ENCODE measurements at places on chromosomes 2 and 18. TPM values are rescaled to one million over a fixed set of nuclear protein-coding genes. Genes with fewer than 3 reads are reported as not detected.
A peak's percentile ranks its signal among the peaks of the same experiment; 100 is the strongest.

Gene GPR17
- not detected for total RNA-seq

Gene STEAP3
- 27.4 TPM for total RNA-seq

DNA sequence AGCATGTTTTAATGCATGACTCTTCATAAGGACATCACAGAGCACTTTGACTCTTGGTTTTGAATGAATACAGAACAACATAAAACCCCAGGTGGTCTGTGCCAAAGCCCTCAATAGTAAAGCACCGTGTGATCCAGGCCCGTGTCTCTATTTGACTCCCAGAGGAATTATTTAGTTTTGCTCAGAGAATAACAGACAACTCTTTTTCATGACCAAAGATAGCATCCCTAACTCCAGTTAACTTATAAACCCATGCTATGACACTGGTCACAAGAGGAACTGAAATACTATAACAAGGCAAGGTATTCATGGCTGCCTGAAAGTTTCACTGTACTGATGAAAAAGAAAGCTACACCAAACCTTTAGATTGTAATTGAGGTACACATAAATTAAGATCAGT lies 128.4 kb downstream of the IKZF2 start:
- no peak for DNase-seq

Gene LYPD1
- total RNA-seq: 5.9 TPM

DNA sequence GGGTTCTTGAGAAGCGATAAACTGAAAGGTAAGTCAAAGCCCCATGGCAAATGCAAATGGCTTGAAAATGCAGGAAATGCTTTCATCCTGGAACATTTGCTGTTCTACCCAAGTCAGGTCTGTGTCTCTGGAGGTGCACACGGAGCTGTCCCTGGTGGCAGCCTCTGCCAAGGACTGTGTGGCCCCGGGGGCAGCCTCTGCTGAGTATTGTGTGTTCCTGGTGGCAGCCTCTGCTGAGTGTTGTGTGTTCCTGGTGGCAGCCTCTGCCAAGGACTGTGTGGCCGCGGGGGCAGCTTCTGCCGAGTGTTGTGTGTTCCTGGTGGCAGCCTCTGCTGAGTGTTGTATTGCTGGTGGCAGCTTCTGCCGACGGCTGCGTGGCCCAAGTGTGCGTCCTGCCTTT lies 135.6 kb upstream of the ALKAL2 start:
- DNase-seq: no peak

- no peak for DNase-seq
These were observed 34.2 kb upstream of the TTR start for GRCh38 chr18:31557446-31557845.

Gene LYPD6B
- 2.9 TPM for total RNA-seq

Gene FSHR
- total RNA-seq: 0.29 TPM

Gene KATNAL2
- 5.0 TPM for total RNA-seq

Gene ADCYAP1
- total RNA-seq: not detected

- no peak for DNase-seq
These were observed 108.4 kb downstream of the IRS1 start for GRCh38 chr2:226691255-226691654.

DNA sequence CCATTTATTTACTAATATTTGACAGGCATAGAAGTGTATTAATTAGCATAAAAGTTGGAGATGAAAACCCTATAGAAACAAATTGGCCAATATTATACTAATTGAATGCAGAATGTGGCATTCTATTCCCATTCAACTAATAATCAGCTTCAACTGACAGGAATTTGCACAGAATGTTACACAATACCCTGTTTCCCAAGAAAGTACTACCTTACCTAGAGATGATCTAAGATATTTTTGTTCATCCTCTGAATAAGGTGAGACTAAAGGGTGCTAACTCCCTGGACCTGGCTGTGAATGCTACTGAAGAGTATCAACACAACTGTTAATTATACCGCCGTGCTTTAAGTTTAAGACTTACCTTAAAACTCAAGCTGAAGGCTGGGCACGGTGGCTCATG lies 28.9 kb downstream of the CEP68 start:
- DNase-seq: no peak

GRCh38 chr18:64183665-64184064 lies 34.8 kb upstream of the LINC00305 start:
- no peak for DNase-seq

- DNase-seq: no peak
These were observed 258.0 kb upstream of the SIX2 start for GRCh38 chr2:45267062-45267792.

DNA sequence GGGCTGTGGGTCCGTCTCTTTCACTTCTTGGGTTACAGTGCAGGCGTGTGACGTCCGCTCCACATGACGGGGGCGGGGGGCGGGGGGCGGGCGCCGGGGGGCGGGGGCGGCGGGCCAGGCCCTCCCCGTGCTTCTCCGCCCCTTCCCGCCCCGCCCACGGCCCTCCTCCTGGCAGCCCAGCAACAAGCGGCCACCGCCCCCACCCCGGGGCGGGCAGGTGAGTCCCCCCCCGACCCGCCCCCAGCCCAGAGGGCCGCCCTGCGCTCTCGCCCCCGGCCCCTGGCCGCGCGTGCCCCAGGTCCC lies 3.6 kb downstream of the ZNF516 start:
- peak; percentile 97 for DNase-seq

- DNase-seq: no peak
These were observed 331.9 kb downstream of the PDE11A start for GRCh38 chr2:177740700-177741099.

- peak; percentile 68 for DNase-seq
These were observed 11.1 kb downstream of the HDAC4 start for GRCh38 chr2:239389414-239390329.

- DNase-seq: no peak
These were observed 132.6 kb downstream of the SEPTIN10 start for GRCh38 chr2:109481196-109481555.

- no peak for DNase-seq
These were observed 264.1 kb downstream of the TRIB2 start for GRCh38 chr2:12980817-12981216.

DNA sequence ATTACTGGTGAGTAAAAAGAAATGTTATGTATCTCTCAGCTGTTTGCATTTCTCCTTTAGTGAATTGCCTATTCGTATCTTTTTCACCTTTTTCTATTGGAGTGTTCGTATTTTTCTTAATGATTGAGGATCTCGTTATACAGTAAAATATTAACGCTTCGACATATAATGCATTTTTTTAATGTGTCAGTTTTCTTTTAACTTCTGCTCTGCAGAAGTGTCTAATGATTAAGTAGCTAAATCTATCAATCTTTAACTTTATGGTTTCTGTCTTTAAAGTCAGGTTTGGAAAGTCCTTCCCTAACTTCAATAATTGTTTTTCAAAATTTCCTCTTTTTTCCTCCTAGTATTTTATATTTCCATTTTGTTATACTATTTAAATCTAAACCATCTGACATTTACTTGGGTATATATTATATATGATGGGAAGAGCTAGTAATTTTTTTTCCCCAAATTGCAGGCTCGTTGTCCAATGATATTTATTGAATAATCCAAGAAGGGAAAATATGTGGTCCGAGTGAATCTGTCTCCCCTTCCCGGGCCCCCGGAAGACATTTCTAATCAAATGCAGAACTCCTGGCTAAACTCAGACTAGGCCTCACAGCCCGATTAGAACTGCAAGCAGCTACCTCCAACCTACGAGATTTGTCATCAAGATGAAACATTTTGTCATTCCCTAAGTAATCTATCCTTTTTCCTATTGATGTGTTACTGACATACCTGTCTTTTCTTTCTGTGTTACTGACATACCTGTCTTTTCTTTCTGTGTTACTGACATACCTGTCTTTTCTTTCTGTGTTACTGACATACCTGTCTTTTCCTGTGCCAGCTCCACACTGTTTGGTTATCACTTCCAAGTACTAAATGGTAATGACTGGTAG lies 17.2 kb downstream of the PCBP1 start:
- DNase-seq: peak; percentile 63

Gene RAMP1
- total RNA-seq: 4.4 TPM

DNA sequence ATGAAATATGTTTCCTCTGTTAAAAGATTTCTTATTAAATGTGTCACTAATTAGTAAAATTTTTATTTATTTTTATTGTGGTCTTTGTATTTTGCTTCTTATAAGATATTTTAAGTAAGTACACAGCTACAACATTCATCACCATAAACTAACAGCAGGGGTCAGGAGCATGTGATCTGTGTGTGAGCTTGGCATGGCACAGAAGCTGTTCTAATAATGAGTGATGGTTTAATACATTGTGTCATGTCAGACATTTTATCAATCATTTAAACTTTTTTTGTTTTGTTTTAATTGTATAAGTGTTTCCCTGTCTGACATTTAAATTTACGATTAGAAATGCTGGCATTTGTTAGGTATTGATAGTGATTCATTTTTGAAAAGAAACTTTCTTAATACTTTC lies 585.4 kb downstream of the DSC3 start:
- DNase-seq: no peak

DNA sequence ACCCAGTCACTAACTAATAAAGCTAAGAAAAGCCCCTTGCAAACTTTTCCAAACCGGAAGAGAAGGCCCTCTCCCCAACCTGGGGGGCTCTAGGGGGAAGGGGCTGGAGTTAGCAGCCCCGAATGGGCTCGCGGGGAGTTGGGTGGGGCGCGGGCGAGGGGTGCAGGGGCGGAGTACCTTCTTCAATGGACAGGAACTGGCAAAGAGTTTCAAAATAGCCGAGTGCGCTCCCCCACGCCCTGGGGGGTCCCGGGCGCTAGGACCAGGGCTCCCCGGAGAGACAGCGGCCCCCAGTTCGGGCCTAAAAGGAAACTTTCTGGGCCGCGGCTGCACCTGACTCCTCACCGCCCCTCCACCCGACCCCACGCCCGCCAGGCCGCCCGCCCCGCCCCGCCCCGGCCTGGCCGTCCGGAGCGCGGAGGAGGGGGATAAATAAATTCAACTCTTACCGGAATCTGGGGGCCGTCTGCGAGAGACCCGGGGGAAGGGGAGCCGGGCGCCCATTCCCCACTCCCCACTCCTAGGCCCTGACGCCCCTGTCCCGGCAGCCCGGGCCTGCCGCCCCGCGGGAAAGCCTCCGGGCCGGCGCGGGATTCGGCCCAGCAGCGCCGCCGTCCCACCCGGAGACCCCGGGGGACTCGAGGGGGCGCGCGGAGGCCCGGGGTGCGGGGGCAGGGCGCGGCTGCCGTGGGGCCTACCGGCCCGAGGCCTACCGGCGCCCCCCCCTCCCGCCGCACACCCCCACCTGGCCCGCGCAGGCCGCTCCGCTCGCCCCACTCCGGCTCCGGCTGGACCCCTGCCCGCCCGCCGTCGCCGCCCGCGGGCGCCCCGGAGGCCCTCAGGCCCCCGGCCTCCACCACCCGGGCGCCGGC lies 868 bp downstream of the INO80D start:
- DNase-seq: peak; percentile 85

- no peak for DNase-seq
These were observed 248.8 kb downstream of the NRXN1 start for GRCh38 chr2:50783111-50783510.

DNA sequence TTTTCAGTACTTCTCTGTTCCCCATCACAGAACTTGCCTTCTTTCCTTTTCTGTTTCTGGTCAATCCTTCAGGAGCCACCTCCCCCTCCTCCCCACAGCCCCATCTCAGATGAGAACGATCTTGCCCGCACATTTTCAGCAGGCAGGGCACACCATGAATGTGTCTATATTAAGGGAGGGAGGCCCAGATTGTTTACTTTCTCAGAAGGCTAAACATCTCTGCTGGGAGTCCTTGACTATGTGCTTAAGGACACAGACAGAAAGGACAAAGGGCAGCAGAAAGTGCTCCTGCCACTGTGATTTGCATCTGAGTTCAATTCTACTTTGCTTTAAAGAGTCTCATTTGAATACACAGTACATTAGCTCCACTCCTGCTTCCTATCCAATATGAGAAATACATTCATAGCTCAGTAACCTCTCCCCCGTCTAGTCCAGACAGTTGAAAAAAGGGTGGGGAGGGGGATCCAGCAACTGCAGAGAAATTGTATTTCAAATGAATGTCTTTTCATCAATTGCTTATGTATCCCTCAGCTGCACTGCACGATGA lies 175.0 kb upstream of the PARD3B start:
- no peak for DNase-seq

- DNase-seq: no peak
These were observed 38.1 kb downstream of the AGFG1 start for GRCh38 chr2:227509824-227510619.

DNA sequence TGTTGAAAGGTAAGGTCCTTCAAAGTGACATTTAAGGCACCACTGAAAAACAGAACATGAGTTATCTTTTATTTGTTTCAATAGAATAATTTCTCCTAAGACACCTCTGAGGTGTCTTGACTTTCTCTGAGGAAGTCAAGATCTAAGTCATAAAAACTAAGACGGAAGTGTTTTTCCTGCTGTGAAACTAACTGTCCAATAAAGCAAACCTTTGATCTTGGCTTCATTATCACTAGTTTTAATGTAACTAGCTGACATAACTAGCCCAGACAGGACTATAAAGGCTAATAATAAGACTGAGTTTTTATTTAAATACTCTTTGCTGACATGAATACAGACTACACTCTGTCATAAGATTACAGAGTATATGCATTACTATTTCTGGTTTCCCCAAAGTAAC lies 36.6 kb downstream of the INO80D start:
- no peak for DNase-seq

DNA sequence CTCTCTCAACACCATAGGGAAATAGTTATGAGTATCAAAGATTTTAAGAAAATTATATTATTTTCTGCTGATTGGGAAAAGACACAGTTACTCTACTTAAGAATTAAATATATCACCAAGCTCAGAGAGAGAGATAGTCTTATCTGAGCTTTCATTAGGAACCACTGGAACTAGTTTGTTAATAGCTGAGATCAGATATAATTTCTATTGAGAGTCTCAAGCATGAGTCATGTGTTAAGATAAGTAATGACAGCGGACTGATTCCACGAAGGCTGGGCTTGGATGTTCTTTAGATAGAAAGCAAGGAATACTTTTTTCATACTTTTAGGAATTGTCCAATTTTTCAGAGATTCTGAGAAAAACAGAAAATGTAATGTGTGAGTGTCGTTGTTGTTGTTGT lies 44.4 kb upstream of the RBM44 start:
- DNase-seq: no peak

DNA sequence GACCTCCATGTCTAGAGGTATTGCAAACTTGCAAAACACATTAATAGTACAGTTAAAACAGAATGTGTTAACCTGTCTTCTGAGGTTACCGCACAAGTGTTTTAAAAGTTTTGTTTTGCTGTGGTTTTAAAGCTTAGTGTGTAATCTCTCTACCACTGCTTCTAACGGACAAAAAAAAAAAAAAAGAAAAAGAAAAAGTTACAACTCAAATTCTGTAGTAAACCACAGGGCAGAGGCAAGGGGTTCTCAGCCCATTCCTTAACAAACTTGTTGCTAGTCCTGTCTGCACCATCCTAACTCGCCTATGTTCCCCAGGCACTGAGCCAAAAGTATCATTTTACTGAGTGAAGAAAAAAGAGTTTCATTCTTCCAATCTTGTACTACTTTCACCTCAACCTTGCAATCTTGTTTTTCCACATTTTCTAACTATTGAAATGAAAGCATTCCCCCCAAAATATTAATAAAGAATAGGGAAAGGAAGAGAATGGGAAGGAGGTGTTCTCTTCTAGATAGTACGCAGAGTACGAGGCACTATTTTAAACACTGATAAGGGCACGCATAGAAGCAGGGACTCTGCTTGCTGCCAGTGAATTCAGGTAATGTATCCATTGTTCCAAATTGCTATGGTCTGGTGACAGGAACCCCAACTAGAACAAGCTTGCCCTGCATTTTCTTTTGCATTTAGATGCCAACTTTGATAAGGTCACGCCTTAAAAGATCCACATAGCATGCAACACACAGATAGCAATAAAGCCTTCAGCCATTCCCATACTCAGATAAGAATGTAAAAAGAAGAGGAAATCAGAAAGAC lies 47.1 kb downstream of the IKZF2 start:
- DNase-seq: no peak

Gene MAPRE3
- 6.5 TPM for total RNA-seq

Gene PCARE
- not detected for total RNA-seq

- DNase-seq: no peak
These were observed 22.6 kb downstream of the MAPK4 start for GRCh38 chr18:50582500-50582899.

Data from osteoblast (primary cell).